ENCODE measurements at places on chromosomes 4 and X.

- peak; percentile 35 for DNase-seq
Measured at GRCh38 chr4:147683188-147683591, 773 bp downstream of the PRMT9 start.

GRCh38 chr4:116636917-116637316 lies 448.5 kb downstream of the TRAM1L1 start:
- no peak for DNase-seq

- DNase-seq = no peak
Measured at GRCh38 chrX:93580634-93581033, 92.7 kb downstream of the NAP1L3 start.

GRCh38 chr4:749698-750666 lies 44.4 kb downstream of the PCGF3 start:
- no peak for DNase-seq

DNA sequence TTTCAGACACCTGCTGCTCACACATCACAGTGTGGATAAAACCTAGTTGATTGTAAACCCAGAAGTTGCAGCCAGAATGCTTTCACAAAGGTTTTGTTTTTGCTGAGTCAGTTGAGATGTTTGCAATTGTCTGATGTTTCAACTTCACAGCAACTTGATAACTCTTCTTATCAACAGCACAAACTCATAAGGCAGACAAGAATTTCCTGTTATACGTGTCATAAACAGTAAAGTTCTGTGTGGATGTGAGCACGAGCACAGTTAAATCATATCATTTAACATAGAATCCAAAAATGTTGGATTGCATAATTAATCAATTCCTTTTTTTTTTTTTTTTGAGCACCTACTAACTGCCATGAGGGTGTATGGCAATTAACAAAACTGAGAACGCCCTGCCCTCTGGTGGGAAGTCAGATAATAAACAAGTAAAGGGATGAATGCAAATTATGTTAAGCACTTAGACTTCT lies 512.2 kb downstream of the PDHA2 start:
- peak; percentile 4 for DNase-seq

- peak; percentile 51 for DNase-seq
Measured at GRCh38 chr4:70927502-70928137, 25.5 kb downstream of the MOB1B start.

DNA sequence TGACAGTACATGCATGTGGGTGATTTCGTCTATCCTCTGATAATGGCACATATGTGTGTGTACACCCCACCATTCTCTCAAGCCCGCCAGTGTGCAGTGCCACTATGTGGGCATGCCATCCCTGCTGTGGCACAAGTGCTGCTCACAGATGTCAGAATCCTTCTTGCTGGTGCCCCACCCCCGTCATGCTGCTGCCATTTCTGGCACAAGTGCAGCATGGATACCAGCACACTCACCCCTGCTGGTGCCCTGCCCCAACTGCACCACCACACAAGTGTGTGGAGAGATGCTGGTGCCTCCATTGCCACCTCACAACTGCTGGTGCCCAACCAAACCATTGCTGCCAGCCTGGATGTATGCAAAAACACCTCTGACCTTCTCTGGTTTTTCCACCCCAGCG lies 1133.8 kb downstream of the TECRL start:
- no peak for DNase-seq

DNA sequence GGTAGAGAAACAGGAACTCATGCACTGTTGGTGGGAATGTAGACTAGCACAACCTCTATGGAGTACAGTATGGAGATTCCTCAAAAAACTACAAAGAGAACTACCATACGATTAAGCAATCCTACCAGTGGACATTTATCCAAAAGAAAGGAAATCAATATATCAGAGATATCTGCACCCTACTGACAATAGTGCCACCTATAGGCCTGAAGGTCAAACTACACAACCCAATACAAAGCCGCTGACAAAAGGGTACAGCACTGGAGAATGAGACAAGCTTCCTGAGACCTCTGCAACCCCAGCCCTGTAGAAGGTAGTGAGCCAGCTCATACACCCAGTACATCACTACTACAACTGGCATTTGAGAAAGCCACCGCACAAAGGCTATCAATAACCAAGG lies 67.1 kb downstream of the CBR4 start:
- DNase-seq = no peak

GRCh38 chr4:88158038-88158488 lies 376 bp downstream of the ABCG2 start:
- no peak for DNase-seq

DNA sequence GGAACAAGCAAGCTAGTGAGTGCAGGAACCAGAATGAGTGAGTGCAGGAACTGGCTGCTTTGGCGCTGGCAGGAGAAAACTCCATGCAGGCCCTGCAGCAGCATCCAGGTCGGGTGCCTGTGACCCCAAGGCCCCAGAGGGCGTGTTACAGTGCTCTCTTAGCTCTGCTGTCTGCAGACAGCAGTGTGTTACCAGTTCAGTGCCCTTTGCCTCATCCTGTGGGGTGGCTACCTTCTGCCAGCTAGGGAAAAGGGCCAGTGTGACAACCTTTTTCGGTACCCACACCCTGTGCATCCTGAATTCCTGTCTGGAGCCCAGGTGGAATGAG lies 202.3 kb upstream of the SMIM31 start:
- DNase-seq = no peak

- DNase-seq = no peak
Measured at GRCh38 chr4:11368701-11369115, 60.0 kb downstream of the HS3ST1 start.

GRCh38 chr4:63786171-63786570 lies 623.1 kb downstream of the TECRL start:
- DNase-seq = peak; percentile 57

- peak; percentile 21 for DNase-seq
Measured at GRCh38 chrX:102712216-102712966, at the start of gene GPRASP2. Gene GPRASP2, plus strand, starts transcription at chrX:102712448. Its CDS starts 2,422 bp downstream, at chrX:102714870.

DNA sequence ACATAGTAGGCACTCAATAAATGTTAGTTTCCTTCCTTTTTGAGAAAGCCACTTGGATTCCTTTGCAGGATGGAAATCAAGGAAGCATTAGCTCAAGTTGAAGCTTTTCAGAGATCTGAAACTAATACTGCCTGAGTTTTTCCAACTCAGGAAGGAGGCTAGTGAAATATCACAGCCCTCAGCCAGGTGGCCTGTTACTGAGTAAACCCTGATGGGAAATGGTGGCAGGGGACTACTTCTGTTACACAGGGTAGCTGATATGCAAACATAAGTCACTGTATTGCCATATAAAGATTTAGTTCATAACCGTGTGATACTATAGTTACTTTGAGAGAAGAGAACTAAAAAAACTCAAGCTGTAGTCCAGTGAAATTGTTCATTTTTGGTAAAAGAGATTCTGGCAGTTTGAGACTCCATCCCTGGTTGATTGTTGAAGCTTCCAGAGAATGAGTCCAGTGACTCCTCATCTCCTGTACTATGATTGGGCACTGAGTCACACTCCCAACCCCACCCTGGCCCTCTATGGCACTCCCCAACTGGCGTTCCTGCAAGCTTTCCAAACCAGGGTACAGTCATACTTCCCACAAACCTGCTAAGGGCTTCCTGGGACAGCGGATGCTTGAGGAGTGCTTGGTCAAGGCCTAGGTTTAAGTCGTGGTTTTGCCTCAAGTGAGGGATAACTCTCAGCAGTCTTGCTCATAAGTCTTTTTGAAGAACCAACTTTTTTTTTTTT lies 81.8 kb downstream of the MID1IP1 start:
- no peak for DNase-seq

GRCh38 chr4:145505995-145506394 lies 24.3 kb downstream of the SMAD1 start:
- no peak for DNase-seq

DNA sequence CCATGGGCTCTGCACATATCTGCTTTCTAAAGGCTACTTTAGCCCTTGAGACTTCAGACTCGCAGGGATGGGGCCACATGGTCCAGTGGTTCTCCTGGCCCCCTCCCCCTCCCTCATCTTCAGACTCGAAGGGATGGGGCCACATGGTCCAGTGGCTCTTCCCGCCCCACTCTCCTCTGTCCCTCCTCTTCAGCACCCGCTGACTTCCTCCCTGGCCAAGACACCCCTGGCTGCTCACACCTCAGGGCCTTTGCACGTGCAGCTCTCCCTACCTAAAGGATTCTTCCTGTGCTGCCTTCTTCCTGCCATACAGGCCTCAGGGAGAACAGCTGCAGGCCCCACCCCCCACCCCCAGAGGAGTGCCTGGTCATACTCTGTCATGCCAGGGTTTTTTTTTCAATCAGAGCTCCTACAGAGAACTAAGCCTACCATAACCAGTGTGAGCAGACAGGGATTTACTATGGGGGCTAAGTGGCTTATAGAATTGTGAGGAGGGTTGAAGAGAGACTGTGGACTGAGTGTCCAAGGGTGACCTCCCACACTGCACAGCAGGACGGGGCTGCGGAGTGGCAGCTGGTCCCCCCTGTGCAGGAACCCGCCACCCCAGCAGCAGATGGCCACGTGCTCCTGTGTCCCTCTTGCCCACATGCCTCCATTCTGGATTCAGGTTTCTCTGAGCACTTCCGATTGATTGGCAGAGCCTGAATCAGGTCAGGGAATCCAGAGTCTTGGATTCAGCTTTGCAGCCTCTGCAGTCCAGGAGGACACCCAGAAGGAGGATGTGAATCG lies 6.1 kb upstream of the SPON2 start:
- no peak for DNase-seq

DNA sequence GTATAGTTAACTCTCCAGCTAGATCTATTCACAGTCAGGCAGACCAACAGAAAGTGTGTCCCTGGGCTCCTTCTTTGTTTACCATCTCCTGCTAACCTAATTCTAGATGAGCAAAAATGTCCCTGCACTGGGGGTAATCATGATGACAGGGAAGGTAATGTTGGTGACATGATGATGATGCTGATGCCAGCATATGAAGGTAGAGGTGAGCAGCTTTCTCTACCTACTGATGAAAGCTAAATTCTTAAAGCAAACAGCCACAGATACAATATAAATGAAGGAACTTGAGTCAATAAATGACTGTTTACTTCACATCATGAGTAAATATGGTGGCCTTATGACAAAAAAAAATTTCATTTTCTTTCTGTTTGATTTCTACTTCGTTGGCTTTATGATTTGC lies 78.5 kb downstream of the NKX6-1 start:
- no peak for DNase-seq

DNA sequence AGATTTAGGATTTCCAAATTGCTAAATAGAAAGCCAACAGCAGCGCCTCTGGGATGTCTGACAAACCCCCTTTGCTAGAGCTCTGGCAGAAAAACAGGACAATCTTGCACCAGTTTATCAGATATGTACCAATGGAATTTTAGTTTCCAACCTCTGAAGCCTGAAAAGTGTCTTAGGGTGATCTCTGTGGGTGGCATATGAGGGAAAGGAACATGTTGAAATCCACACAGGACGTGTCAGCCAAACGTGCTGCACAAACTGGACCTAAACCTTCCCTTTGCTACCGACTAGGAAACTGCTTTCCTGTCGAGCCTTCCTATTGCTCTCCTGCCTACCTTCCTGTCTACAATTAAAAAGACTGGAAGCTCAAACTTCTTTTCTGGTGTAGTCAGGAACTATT lies 53.5 kb downstream of the REELD1 start:
- DNase-seq = no peak

- DNase-seq = peak; percentile 11
Measured at GRCh38 chr4:138959097-138959815, 56.3 kb upstream of the NOCT start.

GRCh38 chr4:123986268-123986798 lies 589.7 kb downstream of the SPRY1 start:
- no peak for DNase-seq

DNA sequence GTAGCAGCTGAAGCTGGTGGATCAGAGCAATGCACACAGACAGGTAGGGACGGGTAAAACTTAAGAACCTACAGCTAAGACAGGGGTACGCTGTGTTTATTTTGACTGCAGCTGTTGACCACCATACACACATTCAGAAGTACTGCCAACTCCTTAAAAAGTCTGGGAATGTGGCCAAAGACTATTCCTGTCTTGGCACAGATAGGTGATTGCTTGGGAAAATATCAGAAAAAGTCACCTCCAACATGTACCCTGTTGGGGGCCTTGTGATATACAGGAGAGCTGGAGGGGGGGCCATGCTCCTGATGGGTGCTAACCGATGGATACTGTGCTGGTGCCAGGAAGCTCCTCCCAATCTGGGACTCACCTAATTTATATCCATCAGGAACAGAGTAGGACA lies 121.2 kb downstream of the VCX2 start:
- DNase-seq = no peak

- DNase-seq = no peak
Measured at GRCh38 chr4:184684491-184685189, 35.1 kb downstream of the PRIMPOL start.

GRCh38 chr4:105248613-105249012 lies 101.9 kb downstream of the TET2 start:
- no peak for DNase-seq

- DNase-seq = peak; percentile 28
Measured at GRCh38 chrX:56564921-56565840, 1.8 kb downstream of the UBQLN2 start.

DNA sequence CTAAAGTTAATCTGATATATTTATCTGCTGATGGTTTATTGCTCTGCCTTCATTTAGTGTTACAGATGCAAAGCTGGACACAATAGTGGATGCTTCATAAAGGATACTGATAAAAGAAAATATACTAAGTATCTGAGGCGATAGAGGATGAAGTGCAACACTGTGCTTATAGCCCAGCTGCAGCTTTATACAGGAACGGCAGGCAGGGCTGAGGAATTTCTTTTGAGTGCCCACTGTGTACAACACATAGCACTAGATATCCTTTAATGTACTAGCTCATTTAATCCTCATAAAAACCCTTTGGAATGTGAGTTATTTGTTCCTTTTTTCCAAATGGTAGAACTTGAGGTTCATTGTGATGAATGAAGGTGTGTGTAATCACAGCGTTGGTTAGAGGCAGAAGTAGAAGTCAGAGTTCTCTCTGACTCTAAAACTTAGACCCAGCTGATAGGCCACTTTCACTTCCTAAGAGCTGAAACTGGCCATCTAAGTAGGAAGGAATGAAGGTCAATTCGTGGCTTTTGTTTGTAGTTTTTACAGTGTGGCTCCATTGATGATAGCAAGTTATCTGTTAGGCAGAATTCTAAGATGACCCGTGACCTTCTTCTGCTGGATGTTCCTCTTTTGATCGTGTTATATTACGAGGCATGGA lies 138.0 kb downstream of the VEGFC start:
- no peak for DNase-seq

GRCh38 chrX:97842468-97843199 lies 958.9 kb downstream of the RPA4 start:
- DNase-seq = no peak

GRCh38 chr4:16667464-16667863 lies 231.0 kb downstream of the LDB2 start:
- no peak for DNase-seq

DNA sequence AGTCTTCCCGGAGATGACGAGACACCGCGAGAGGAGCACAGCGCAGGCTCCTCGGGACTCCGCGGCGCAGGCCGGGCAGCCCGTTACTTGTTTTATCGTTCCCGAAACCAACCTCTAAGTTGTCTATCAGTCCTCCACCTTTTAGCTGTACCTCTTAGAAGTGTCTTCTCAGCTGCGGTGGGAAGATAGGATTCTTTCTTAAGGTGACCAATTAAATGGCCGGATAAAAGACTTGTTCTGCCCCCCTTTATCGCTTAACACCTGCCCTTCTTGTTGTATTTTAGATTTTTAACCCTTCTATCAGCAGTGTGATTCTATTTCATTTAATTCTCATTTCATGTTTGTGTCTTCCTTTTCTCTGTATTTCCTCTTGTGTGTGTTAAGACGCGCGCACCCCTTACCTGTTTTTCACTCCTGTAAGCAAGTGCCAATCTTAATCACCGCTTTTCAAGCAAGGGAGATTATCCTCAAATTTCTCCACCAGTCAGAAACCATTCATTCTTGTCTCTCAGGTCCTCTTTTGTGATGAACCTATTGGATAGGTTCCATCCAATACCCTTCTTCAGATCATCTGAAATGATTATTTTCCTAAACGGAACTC lies at the start of gene SLC9B2:
Gene SLC9B2 (minus strand): TSS at position 15 of the 601 bp plus-strand sequence. CDS start 9,211 bp downstream, outside the sequence.
- no peak for DNase-seq
